ENCODE measurements at places on chromosomes 1 and 21.
A peak's percentile ranks its signal among the peaks of the same experiment; 100 is the strongest.

DNA sequence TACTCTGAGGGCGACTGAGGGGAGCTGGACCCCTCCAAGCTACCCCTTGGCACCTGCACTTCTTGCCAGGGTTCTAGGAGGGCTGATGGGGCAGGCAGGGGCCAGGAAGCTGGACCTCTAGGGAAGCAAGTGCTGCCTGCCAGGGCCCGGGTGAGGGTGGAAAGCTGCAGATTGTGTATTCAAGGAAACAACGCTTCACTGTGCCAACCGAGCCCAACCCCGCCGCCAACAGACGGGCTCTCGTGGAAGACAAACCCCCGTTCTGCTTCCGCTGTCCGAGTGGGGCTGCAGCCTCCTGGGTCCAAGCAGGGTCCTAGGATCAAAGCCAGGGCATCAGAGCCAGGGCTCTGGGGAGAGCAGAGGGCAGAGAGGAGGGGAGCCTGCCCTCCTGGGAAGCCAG lies 3.2 kb downstream of the EFHD2 start:
- no peak for DNase-seq

DNA sequence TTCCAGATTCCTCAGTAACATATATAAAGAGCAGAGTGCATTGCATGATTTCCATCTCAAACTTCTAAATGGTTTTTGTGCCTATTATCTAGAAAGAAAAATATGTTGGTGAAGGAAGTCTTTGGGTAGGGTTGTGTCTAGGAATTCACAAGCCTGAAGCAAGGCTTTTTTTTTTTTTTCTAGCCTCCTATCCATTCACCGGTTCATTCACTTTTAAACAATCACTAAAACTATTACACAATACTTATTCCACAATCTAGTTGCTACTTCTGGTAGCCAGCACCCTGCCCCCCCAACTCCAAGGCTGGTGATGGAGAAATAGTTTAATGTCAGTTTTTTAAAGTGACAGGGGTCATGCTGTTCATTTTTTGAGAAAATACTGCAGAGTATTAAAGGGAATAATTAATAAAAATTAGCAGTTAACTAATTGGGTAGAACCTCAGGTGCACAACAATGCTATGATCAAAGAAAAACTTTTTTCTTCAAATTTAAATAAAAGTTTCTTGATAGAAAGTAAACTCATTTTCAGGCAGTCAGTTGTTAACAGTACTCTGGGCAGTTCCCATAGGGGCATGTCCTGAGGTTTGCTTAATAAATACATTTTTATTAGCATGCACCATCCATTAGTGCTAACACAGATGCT lies 10.9 kb downstream of the IRF2BP2 start:
- no peak for DNase-seq

GRCh38 chr1:119853155-119853554 lies 41.9 kb upstream of the REG4 start:
- no peak for DNase-seq

- DNase-seq: no peak
Measured at GRCh38 chr21:46111193-46111571, 13.3 kb downstream of the COL6A2 start.

DNA sequence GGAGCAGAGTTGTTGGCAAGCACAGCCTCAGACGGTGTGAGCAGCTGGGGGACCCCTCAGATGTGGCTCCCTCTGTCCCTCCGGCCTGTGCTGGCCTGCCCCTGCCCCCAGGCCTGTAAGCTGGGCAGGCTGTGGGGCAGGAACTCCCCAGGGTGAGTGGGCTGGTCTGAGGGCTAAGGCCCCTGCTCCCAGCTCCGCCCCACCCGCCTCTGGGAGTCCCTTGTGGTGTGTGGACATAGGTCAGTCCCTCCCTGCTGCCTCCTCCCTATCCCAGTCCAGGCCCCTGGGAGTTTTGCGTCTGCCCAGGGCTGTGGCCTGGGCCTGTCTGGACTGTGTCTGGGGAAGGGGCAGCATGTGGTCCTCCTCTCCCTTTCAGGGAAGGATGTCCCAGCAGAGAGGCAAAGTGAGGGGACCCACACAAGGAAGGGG lies 3.6 kb upstream of the VWA1 start:
- DNase-seq: peak; percentile 12

GRCh38 chr1:162487241-162487640 lies 10.4 kb upstream of the UHMK1 start:
- DNase-seq: no peak

GRCh38 chr1:198015309-198015708 lies 98.1 kb downstream of the LHX9 start:
- DNase-seq: no peak

GRCh38 chr1:164695956-164696665 lies 137.1 kb downstream of the PBX1 start:
- DNase-seq: no peak

All from memory B cell (primary cell).